ENCODE measurements at places on chromosomes 3 and 15.

GRCh38 chr15:71448688-71449114 lies 333.4 kb downstream of the THSD4 start:
- DNase-seq: peak; percentile 4

GRCh38 chr3:53379898-53380297 lies 32.6 kb upstream of the DCP1A start:
- DNase-seq: no peak

DNA sequence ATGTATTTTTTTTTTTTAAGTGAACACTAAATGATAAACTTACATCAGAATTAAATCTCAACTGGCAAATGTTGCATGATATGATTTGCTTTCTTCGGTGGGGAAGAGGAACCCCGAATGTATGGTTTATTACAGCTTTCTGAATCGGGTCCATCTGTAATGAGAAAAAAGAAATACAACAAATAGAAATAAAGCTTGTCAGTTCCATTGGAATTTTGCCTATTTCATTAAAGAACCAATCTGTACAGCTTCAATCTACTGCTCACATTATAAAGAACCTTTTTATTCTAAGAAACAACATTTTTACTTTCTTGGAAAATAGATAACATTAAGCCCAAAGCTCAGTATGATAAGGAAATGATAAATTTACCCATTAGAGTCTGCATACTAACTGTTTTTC lies 186.5 kb downstream of the ZNF385D start:
- no peak for DNase-seq

DNA sequence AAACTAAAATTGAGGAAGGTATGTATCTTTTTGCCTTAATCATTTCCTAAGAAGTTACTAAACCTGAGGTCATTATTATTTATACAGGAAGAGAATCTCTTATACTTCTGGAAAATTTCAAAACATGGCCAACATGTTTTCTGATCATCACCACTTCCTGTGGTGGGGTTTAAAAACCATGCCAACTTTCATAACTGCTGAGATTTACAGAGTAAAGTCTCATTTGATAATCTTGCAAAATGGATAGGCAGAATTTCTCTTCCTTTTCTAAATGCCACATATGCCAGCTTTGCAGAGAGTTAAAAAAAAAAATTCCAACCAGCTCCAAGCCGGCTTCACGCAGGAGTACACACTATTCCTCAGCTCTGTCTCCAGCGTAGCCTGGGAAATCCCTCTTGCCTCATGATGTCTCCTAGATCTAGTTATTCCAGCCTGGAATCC lies 124.3 kb upstream of the SPRED1 start:
- no peak for DNase-seq

DNA sequence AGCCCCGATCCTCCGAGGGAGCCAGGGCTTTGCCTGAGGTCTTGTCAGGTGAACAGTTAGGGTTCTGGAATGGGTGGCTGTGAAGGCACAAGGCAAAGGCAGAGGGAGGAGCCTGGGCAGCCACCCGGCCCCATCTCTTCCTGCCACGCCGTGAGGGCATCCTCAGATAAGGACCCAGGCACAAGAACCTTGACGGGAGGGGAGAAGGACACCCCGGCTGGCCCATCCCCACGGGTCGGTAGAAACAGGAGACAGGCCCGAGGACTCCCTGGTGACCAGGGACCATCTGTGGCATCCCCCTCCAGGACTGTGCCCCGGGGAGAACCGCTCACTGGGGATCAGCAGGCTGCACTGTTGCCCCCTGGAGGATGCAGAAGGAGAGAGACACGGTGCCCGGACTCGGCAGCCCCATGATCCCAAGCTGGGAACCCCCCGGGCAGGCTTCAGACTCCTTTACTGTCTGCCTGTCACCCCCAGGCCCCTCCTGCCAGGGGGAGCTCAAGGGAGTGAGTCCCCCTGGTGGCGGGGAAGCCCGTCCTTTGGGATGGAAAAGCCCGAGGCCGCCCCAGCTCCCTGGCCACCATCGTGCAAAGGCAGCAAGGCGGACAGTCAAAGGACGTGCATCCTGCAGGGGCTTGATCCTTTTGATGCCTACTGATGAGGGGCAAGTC lies 12.3 kb upstream of the PCSK6 start:
- DNase-seq: no peak

DNA sequence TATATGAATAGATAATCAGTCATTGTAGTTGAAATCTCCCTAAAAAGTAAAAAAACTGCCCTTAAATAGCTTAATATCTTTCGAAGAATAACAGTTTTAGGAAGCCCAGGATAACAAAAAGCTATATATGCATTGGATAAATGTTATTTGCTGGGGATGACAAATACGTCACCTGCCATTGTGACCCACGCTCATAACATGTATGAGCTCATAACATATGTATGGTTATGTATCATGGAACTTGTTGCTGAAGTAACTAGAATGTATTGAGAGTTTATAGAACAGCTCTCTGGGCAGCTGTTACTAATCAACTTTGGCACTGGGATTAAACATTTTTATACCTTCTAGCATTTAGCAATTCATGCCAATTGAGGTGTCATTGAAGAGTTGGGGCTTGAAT lies 1.7 kb upstream of the LRCH3 start:
- no peak for DNase-seq

DNA sequence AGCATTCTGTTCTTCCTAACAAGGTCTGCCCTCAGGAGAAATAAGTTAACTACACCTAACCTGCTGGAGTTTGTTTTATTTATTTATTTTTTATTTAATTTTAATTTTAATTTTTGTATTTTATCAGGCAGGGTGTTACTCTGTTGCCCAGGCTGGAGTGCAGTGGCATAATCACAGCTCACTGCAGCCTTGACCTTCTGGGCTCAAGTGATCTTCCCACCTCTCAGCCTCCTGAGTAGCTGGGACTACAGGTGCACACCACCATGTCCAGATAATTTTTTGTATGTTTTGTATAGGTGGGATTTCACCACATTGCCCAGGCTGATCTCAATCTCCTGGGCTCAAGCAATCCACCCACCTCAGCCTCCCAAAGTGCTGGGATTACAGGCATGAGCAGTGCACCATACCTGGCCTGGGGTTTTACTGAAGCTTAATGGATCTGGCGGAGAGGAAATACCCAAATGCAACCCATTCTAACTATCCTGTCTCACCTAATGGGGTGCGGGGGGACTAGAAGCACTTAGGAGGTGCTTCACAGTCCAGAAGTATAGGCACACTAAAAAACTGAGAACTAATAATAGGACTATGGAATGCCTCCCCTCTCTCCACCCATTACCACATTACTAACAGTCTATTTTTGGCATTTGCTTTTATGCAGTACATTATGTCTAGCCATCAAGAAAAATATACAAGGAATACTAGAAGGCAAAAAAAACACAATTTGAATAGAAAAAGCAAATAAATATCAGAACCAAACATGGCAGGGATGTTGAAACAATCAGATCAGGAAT lies 61.4 kb downstream of the TTBK2 start:
- DNase-seq: no peak

DNA sequence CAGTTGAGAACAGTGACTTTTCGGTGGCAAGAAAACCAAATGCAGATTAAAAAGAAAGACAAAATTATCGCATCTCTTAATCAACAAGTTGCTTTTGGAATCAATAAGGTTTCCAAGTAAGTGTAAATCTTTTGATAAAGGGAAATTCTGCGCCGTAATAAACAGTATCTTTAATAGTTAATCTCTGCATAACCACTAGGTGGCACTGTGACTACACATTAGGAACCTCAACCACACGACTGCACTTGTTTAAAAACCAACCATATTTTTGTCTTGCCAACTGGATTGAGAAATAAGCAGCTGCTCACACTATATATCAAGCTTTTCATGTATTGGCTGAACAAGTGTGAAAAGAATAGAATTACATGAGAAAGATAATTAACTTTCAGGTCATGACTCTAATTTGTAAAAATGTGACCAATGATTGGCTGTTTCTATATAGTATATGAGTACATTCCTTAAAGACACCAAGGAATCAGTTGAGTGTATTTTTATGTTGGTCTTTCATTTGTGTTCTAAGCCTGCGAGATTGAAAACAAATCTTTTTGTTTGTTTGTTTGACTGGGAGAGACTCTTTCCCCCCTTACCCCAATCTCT lies 72.7 kb downstream of the DZIP3 start:
- DNase-seq: peak; percentile 40

All from NCI-H1092 (cell line).